ENCODE measurements at places on chromosomes 7 and 10. TPM values are rescaled to one million over a fixed set of nuclear protein-coding genes. Genes with fewer than 3 reads are reported as not detected.

The ALOX5 gene
- total RNA-seq = 153 TPM

DNA sequence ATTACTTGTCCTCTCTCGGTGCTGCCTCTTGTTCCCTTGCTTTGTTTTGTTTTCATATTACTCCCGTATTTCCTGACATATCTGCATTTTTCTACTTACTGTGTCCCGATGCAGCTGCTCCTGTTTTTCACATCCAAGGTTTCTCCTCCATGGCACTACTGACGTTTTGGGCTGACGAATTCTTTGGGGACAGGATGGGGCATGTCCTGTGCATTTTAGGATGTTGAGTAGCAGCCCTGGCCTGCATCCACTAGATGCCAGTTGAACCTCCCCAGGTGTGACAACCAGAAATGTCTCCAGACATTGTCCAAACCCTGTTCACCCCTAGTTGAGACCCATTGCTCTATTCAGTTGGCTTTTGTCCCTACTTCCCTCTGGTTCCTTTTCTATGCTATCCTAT lies 12.4 kb downstream of the ZNF789 start:
- DNase-seq = no peak

DNA sequence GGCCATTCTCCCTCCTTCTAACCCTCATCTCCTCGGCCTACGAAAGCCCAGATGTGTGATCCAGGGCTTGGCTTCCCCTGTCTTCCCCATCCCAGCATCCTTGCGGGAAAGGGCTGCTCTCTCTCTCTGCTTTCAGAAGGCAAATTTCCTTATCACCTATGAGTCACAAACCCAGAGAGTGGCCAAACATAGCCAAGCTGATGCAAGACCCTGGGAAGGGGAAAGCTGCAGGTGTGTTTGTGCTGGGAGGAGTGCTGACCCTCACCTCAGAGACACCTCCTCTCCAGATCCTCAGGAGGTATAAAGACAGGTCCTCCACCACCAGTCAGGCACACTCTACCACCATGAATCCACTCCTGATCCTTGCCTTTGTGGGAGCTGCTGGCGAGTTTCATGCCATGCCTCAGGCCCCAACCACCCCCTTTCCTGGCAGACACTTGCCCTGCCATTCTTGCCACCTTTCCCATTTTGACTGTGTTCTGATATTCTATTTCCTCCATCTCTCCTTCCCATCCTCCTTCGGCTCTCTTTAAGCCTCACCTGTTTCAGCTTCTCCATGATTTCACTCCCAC lies 10.6 kb upstream of the PRSS2 start:
- no peak for DNase-seq

- DNase-seq = no peak
Observed at GRCh38 chr10:31758495-31758894, 170.1 kb downstream of the ARHGAP12 start.

- DNase-seq = no peak
Observed at GRCh38 chr10:100146875-100147650, 38.8 kb downstream of the ERLIN1 start.

- DNase-seq = no peak
Observed at GRCh38 chr10:91214911-91215310, 5.6 kb upstream of the PCGF5 start.

GRCh38 chr7:71470326-71470725 lies 338.4 kb downstream of the GALNT17 start:
- DNase-seq = no peak

The WIPF3 gene
- total RNA-seq = 1.6 TPM

GRCh38 chr7:69749372-69749979 lies 151.2 kb downstream of the AUTS2 start:
- DNase-seq = no peak

- no peak for DNase-seq
Observed at GRCh38 chr7:97039374-97040065, 14.9 kb upstream of the DLX5 start.

GRCh38 chr10:67819768-67820204 lies 18.2 kb downstream of the DNAJC12 start:
- DNase-seq = no peak

The CPSF4 gene
- total RNA-seq = 49.0 TPM

GRCh38 chr10:107418085-107418806 lies 253.7 kb upstream of the SORCS1 start:
- no peak for DNase-seq

DNA sequence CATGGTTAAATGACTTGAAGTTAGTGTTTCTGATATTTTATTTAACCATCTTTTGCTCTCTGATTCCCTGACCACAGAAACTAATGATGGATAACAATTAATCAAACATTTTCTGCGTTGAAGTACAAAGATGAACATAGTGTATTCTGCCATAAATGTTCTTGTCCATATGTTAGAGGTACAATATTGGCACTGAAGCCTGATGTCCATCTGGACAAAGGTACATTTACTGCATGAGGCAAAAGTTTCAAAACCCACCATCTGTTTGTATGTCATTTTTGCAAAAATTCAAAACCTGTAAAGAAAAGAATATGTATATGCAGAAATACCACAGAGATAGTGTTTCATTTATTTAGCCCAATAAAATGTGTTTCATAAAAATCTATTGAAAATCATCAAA lies 861.5 kb downstream of the ANKRD7 start:
- no peak for DNase-seq

The AKR1E2 gene
- 26.8 TPM for total RNA-seq

- no peak for DNase-seq
Observed at GRCh38 chr10:20195076-20195475, 378.8 kb downstream of the PLXDC2 start.

DNA sequence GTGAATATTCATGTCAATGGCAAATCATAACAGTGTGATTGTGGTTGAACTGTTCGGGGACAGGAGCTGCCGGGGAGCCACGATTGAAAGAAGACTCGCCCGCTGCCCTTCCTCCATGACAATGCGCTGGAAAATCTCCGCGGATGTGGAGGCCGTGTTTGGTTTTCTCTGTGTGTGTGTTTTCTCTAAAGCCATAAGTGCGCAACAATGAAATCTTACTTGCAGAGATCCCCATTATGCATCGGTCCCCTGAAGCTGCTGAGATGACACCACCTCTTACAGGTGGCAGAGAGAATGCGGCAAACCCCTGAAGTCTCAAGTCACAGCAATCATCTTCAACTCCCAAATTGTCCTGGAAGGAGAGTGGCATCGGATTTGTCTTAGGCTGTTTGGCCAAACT lies 442.3 kb upstream of the MKI67 start:
- no peak for DNase-seq

GRCh38 chr7:105896407-105896911 lies 20.1 kb upstream of the ATXN7L1 start:
- no peak for DNase-seq
